Fibroblast of the aortic adventitia (primary cell): ENCODE measurements at places on chromosomes 11 and 22.

DNA sequence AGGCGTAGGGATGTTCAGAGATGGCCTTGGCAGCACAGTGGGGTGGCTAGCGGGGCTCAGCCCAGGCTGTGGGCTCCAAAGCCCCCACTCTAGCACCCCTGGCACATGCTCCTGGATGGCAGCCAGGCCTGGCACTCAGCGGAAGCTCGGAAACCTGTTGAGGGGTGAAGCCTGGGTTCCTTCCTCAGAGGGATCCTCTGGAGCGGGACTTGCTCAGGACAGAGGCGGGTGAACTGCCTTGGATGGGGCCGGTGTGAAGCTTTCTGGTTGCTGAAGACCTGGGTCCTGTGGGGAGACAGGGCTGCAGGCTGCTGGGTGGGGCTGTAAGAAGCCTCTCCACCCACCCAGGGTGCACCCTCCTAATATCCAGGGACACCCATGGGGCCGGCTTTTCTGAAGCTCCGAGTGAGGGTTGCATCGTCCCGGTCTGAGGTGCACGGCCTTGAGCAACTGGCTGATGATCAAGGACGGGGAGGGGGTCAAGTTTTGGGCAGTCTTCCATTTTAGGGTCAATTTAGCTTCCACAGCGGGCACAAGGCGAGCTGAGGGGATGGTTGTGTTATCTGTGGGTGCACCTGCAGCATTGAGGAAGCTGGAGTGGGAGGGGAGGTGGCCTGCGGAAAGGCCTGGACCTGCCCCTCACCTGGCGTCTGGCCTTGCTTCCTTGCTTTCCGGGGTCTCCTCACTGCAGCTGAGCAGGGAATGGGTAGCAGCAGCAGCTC lies 5.2 kb downstream of the MRGPRE start:
- no peak for DNase-seq

DNA sequence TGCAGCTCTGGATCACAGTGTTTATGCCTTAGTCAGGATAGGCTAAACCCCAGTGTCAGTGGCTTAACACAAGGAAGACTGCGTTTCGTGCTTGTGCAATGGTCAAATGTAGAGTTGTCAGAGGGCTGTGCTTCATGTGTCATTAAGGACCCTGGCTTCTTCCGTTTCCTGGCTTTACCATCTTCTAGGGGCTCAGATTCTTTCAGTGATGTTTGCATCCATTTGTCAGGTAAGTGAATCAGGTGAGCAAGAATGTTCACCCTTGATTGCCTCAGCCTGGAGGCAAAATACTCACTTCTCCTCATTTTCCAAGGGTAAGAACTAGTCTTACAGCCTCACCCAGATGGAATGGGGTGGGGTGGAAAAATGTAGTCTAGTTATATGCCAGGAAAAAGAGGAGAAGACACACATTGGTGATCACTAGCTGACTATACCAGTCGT lies 20.5 kb upstream of the AMOTL1 start:
- no peak for DNase-seq

DNA sequence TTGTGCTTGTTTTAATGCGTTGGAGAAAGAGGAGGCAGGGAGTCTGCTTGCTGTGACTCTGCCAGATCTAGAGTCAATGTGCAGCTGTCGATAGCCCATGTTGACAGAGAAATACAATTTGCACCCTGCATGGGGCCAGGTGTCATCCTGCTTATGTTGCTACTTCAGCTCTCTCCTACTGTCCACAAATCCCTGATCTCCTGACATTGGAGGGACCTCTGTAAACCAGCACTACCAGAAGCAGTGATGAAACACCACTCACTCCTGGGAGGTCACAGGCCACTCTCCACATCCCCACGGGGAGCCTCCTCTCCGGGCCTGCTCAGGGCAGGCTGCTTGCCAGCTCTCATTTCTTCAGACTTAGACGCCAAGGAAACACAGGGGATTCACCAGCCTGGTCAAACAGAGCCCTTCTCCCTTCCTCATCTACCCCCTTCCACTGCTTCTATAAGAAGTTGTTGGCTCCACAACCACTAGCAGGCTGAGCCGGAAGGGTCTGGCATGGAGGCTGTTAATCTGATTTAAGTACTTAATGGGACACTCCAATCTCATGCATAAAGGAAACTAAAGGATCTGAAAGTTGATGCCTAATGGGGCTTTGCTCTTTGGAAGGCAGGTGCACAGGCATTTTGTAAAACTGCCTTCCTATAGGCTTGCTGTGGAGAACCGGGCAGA lies 29.9 kb upstream of the CSNK2A3 start:
- DNase-seq = no peak

- peak; percentile 25 for DNase-seq
These were observed 31.5 kb downstream of the C22orf31 start for GRCh38 chr22:29030016-29030617.

DNA sequence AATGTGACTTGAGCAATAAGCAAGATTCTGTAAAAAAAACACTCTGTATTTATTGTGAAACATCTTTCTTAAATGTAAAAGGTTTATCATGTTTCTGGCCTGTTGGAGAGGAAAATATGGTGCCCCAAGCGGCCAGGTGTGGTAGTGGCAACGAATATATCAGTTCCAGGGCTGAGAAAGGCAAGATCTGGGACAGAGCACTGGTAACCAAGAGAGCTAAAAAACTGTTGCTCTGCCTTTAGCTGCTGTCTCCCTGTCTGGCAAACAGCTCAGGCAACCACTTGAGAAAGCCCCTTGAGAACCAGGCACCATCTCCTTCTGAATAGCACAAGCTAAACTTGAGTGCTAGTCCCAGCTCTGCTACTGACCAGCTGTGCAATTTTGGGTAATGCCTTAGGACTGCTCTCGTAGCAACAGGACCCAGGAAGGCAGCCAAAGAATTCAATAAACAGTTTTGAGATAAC lies 129.9 kb downstream of the KCNC1 start:
- DNase-seq = no peak

- DNase-seq = no peak
These were observed 20.1 kb downstream of the DGCR6L start for GRCh38 chr22:20299746-20300136.

DNA sequence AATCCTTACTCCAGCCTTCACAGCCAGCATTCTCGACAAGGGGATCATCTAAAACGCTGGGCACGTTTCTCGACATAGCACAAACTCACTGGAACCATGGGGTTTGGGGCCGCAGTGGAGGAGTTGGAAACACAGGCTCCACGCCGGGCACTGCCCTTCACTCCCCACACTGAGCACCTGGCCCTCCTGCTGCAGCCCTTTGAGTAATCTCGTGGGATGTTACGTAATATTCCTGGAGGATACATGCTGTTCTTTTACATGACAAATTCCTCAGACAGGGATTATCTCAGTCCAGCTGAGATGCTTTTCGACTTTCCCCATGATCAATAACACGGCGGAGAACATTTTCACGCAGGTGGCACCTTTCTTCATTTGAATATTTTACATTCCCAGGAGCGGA lies 408.0 kb downstream of the SHANK2 start:
- DNase-seq = no peak

DNA sequence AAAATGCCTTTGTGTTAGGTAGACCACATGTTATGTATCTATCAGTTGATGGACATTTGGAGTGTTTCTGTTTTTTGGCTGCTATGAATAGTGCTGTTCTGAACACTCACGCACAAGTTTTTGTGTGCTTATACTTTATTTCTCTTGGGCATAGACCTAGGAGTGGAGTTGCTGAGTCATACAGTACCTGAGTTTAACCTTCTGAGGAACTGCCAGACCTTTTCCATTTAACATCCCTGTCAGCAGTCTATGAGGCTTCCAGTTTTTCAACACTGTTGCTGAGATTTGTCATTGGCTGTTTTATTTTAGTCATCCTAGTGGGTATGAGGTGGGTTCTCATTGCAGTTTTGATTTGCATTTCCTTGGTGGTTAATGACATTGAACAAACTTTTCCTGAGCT lies 4.4 kb downstream of the CTTN start:
- no peak for DNase-seq

DNA sequence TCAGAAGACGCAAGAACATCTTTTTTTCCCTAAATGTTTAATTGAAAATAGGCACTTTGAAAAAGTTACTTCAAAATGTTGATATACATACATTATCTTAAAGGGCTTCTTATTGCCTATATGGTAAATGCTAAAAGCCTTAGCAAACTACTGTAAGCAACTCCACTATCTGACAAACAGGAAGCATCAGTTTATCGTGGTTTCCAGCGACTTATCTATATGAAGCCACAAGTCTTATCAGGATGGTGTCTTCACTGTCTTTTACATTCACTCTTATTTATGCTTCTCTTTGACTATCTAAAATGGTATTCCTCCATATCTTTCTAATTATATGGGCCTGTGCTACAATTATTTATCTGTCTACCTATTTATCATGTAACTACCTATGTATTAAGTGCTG lies 2091.9 kb downstream of the LRRC4C start:
- DNase-seq = no peak

DNA sequence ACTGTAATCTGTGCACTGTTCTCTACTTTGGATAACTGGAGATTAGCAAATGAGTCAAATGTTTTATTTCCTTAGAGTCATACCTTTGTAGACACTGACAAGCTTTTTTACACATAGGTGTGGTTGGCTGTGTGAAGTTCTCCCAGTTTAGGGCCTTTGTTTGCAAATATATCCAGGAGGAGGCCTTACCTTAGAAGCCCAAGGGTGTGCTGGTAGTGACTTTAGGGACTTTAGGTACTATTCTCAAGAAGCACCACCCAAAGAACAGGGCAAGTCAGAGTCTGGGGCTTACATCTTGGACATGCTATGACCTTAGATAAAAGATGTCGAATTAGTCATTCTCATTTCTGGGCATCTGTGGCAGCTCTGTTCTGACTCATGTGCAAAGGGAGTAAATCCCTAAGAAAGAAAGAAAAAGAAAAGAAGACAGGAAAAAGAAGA lies 4.8 kb upstream of the FAR1 start:
- DNase-seq = peak; percentile 73

- no peak for DNase-seq
These were observed 2.0 kb upstream of the CCDC73 start for GRCh38 chr11:32796425-32796824.

DNA sequence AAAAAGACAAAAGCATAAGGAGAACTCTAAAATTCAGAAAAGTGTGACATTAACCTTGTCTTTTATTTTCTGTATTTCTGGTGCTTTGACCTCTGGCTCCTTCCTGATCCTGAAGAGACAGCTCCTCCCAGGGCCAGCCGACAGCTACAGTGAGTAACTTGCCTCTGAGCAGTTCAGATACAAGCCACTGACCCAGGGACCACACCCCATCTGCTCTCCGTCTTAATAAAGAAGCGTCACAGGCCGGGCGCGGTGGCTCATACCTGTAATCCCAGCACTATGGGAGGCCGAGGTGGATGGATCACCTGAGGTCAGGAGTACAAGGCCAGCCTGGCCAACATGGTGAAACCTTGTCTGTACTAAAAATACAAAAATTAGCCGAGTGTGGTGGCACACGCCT lies 6.5 kb downstream of the MLC1 start:
- no peak for DNase-seq

DNA sequence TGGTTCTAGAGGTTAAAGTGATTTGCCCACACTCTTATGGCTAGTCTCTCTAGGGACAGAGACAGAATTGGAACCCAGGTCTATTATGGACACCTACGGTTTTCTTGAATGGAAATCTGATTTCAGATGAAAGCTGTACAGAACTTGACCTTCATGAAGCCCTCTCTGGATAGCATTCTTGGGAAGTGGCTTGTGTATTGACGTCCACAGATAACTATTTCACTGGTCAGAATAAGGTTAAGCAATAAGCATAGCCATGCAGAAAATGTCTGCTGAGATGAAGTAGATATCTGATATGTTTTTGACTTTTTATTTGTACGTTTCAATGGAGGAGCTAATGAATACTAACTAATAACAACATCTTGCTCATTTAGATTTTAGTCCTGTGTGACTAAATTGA lies 1.1 kb downstream of the TLCD5 start:
- DNase-seq = peak; percentile 80

DNA sequence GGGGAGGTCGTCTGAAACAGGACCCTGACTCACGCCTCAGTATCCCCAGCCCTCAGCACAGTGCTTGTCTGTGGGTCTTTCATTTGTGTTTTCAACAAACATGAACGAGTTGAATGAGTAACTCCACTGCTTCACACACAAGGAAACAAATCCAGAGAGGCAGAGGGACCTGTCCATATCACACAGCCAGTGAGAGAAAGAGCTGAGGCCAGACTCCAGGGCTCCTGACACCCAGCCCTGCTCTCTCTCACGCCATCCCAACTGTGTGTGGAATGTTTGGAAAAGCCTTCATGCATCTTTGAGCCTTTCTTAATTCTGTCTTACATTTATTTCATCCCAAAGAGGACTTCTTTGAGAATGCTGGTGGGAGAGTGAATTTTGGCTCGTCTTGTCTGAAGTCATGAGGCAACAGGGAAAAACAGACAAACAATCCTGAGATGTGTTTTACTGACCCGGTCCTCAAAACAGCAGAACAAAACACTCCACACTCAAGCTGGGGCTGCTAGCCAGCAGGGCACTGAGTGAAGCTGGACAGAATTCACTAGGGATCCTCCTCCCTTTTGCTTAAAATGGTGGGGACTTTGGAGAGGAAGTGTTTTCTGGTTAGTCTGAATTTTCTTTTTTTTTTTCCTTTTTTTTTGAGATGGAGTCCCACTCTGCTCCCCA lies 19.7 kb upstream of the ALG8 start:
- peak; percentile 87 for DNase-seq

DNA sequence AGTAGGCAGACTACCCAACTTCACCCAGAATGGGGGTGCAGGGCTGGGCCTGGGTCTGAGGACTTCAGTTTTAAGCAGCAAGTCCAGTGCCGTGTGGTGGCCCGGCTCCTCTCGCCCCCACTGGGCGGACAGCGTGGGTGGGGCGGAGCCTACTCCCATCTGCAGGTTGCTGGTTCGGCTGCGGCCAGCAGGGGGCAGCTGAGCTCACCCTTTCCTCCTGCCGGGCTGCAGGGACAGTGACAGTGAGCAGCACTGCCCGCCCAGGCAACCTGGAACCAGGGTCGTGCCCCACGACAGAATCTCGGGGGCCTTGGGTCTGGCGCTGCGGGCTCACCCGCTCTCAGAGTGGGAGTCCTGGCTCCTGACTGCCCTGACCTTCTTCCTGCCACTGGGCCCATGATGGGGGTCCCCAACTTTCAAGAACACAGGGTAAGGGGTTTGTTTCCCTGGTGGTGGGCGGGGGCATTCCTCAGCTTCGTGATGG lies 6.2 kb upstream of the NEAT1 start:
- peak; percentile 79 for DNase-seq

DNA sequence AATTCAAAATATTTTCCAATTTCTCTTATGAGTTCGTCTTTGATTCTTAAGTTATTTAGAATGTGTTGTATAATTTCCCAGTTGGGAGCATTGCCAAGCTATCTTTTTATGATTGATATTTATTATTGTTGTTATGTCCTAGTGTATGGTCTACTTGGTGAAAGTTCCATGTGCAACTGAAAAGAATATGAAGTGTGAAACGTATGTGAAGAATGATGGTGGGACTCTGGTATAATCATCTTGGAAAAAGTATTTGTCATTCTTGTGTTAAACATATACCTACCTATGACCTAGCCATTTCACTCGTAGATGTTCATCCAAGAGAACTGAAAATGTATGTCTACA lies 12.0 kb upstream of the GNB1L start:
- no peak for DNase-seq

- DNase-seq = no peak
These were observed 10.3 kb downstream of the DHCR7 start for GRCh38 chr11:71437879-71438278.
